Mammary epithelial cell (primary cell): ENCODE measurements at places on chromosomes 3 and 15.

DNA sequence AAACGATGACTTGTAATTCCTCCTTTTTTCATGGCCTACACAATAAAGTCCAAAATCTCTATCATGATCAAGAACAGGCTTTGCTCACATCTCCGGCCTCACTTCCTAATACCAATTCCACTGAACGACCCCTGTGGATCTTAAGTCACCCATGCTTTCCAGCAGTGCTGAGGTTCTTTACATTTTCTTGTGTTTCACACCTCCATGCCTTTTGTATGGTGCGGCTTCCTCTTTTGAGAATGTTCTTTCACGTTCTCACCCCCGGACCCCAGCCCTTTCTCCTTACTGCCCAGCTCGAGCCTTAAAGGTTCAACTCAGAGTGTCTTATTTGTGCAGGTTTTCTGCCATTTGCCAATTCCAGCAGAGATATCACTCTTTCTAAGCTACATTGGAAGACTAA lies 70.1 kb downstream of the CSNK1G1 start:
- no peak for DNase-seq

DNA sequence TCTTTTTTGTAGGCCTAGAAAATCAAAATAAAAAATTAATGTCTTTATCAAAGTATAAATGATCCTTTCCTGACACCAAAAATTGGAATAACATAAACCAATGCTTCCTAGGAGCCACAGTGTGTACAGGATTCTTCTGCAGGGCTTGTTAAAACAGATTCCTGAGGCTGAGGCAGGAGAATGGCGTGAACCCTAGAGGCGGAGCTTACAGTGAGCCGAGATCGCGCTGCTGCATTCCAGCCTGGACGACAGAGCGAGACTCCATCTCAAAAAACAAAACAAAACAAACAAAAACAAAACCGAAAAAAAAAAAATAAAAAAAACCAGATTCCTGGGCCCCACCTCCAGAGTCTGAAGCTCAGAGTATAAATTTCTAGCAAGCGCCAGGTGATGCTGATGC lies 78.0 kb downstream of the PEX5L start:
- no peak for DNase-seq

DNA sequence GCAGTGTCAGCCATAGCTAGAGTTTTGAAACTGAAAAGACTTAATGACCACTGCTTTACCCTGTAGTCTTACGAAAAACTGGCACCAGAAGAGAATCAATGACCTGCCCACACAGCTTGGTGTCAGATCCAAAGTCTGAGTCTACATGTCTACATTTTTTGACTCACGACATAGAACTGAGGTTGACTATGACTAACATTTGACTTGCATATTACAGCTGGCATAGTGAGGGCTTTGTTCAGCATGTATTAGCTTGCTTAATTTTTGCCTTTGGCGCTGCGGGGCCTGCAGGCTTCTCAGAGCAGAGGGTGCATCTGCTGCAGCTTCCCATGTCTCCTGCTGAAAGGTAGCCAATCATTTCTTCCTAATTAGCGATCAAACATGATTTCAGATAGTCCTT lies 167.0 kb downstream of the EBLN2 start:
- DNase-seq: peak; percentile 93

DNA sequence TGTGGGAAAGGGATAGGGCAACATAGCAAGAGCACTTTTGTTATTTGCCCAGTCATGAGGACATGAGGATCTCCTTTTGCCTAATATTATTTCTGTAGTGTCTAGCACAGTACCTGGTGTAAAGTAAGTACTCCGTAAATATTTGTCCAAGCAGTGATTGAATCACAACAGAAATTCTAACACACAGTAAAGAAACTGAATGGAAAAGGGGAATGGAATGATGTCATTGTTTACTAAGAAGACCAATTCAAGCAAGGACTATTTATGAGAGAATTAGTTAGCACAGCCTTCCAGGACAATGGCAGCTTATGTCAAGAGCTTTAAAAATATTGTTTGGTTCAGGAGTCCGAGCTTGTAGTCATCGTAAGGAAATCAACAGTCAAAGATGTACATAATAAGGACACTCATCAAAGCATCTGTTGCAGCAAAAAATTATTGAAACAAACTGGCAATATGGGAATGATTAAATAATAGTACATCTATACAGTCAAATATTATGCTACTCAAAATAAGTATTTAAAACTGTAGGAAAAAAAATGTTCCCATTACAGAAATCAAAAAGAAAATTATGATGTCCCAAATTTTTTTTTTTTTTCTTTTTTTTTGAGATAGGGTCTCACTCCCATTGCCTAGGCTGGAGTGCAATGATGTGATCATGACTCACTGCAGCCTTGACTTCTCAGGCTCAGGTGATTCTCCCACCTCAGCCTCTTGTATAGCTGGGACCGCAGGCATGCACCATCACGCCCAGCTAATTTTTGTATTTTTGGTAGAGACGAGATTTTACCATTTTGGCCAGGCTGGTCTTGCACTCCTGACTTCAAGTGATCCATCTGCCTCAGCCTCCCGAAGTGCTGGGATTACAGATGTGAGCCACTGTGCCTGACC lies 17.9 kb downstream of the CAPN7 start:
- DNase-seq: peak; percentile 48

DNA sequence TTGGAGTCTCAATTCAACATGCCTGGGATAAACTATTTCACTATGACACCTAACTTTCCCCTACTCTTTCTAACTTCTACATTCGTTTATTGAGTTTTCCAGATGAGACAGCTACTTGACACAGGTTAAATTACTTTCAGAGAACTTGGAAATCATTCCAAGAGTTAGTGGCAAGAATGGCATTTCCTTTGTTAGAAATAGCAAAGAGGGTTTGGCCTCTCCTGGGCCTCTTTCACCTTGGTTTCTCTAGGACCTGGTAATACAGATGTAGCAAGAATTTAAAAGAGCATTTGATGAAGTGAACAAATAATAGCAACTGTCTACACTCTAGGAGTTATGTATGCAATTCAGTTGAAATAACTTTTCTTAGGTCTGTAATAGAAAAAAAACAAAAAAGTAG lies 748.9 kb downstream of the MECOM start:
- peak; percentile 50 for DNase-seq

- no peak for DNase-seq
These were observed 113.3 kb upstream of the MBNL1 start for GRCh38 chr3:152155246-152156020.

GRCh38 chr3:27910456-27910855 lies 188.3 kb upstream of the EOMES start:
- DNase-seq: no peak

DNA sequence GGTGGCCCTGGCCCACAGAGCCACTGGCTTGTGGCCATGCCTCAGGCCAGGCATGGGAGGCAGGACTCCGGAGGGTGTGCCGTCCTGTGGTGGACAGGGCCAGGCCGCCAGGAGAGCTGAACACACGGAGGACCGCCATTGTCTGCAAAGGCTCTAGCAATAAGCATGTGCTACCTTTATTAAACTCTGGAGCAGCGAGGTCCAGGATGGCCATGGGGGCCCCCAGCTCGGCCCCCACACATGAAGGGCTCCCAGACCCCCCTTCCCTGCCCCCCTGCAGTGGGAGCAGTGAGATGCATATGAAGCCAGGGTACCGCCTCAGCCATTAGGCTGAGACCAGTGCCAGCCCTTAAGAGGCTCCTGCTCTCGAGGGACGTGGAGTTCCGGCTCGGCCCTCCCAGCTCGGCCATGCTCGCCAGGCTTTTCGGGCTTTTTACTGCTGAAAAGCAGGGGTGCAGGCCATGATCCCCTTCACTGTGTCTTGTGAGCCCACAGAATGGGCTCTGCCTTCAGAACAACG lies 2.7 kb downstream of the AMIGO3 start:
- no peak for DNase-seq

DNA sequence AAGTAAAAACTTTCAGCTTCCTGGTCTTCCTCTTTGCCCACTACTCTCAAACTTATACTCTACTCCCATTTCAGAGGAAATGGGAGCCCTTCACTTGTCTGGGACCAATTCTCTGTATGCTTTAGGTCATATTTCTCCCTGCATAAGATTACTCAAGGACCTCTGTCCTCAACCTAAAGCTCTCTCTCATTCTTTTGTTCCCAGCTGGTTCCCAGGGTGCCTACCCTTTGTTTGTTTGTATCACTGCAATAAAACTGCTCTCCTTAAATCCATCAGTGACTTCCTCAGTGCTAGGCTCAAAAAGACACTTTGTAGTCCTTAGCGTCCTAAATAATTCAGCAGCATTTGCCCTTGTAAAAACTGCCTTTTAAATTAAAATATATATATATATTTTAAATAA lies 2.9 kb downstream of the NGRN start:
- DNase-seq: no peak
